ENCODE measurements at places on chromosomes 6 and 20.

GRCh38 chr20:36666181-36666740, 20.3 kb upstream of the SLA2 start:
- DNase-seq: peak; percentile 20

- no peak for DNase-seq
These were observed 690.7 kb downstream of the DOK5 start for GRCh38 chr20:55166063-55166462.

GRCh38 chr6:156791320-156791850, 14.2 kb downstream of the ARID1B start:
- peak; percentile 65 for DNase-seq

DNA sequence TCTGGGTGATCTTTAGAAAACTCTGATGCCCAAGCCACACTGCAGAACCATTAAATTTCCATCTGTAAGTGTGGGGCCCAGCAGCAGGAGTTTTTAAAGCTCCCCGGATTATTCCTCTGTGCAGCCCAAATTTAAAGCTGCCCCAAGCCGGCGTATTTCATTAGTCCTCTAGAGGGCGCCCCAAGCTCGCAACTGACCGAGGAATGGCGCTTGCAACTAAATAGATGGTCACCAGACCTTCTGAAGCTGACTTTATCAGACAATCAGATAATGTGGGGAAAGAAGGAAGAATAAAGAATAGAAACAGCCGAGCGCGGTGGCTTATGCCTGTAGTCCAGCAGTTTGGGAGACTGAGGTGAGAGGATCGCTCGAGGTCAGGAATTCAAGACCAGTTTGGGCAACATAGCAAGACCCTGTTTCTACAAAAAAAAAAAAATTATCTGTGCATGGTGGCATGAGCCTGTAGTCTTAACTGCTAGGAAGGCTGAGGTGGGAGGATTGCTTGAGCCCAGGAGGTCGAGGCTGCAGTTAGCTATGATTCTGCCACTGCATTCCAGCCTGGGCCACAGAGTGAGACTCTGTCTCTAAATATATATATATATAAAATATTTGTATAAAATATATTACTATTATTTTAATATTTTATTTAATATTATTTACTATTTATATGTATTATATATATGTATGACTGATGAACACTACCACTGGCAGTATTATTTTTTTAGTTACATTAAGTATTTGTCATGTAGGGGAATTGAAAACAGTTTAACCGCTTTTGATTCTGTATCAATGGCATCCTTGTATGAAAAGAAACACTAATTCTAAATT, 56.0 kb downstream of the OTOR start:
- DNase-seq: peak; percentile 54

- no peak for DNase-seq
These were observed 140.9 kb downstream of the EYS start for GRCh38 chr6:65566117-65566516.

DNA sequence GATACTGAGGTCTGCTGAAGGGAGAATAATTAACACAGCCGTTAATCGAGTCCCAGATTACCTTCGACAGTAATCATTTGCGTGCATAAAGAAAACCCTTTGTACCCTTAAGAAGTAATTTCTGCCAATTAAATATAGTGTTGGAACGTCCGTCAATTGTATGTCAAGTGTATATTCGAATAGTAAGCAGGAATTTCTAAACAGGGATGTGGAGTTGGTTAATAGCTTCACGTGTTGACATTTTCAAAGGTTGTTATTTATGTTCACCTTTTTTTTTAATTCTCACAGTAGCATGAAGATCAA, 798 bp upstream of the SNAP91 start:
- no peak for DNase-seq

All from endothelial cell of umbilical vein (primary cell).